Kidney (tissue), 22 donors: ENCODE measurements at places on chromosomes 7 and 10.

DNA sequence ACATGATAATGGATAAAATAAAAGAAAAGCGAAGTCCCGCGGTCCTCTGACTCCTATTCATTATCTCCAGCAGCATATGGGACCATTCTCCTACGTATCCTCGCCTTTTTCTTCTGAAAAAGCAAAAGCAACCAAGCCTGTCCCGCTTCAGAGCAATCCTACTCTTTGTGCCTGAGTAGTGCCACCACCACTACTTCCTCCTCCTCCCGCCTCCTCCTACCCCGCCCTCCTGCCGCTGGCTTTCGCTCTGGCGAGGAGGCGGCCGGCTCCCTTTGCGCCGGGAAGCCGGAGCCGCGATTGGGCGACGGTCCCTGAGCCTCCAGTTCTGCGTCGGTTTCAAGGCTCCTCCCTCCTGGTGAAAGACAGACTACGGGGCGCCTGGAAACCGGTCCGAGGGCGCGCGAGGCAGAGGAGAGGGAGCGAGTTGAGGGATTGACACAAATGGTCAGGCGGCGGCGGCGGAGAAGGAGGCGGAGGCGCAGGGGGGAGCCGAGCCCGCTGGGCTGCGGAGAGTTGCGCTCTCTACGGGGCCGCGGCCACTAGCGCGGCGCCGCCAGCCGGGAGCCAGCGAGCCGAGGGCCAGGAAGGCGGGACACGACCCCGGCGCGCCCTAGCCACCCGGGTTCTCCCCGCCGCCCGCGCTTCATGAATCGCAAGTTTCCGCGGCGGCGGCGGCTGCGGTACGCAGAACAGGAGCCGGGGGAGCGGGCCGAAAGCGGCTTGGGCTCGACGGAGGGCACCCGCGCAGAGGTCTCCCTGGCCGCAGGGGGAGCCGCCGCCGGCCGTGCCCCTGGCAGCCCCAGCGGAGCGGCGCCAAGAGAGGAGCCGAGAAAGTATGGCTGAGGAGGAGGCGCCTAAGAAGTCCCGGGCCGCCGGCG lies at the start of gene FZD1:
FZD1 (plus strand) TSS at position 388 of the 878 bp plus-strand sequence; CDS start at position 836, 448 bp downstream.
- peak within 1 kb of the TSS; percentile 89 for H3K27ac ChIP-seq
- DNase-seq: peak; percentile 99
- peaks cover 3% of the 10 kb centered on the region for H3K4me1 ChIP-seq
- peak within 1 kb of the TSS; percentile 83 for H3K4me3 ChIP-seq

DNA sequence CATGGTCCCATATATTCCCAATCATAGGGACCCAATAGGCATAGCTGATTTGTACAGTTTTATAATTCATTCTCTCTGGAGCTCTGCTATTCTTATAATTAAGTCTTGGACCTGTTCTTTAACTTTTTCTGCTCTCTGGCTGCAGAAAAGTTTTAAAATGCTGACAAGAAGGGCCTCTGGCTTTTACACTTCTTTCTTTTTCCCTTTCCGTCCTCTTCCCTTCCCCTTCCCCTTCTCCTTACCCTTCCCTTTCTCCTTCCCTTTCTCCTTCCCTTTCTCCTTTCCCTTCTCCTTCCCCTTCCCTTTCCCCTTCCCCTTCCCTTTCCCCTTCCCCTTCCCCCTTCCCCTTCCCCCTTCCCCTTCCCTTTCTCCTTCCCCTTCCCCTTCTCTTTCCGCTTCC lies 101.3 kb upstream of the TPK1 start:
- H3K27ac ChIP-seq: no peak overlapping the region
- H3K36me3 ChIP-seq: no peaks in the 10 kb centered on the region
- no peak overlapping the region for H3K4me3 ChIP-seq
- no peaks in the 10 kb centered on the region for H3K4me1 ChIP-seq
- DNase-seq: no peak

DNA sequence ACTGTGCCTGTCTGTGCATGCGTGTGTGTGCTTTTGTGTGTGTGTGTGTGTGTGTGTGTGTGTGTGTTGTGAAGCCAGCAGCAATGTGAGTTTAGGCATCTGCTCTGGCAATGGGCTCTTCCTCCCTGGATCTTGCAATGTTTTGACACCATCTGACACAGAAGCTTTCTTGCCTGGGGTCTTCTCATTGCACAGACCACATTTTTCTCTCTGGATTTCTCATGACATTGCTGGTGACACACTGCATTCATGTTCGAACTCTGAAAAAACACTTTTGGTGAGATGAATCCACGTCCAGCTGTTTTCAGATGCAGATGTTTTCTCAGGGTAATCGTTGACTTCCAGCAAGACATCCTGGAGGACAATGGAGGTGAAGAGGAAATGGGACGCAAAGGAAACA lies 63.0 kb upstream of the FZD8 start:
- no peaks in the 10 kb centered on the region for H3K4me1 ChIP-seq
- H3K27me3 ChIP-seq: no peaks in the 10 kb centered on the region
- H3K4me3 ChIP-seq: no peak overlapping the region
- H3K27ac ChIP-seq: no peak overlapping the region
- no peak for DNase-seq

DNA sequence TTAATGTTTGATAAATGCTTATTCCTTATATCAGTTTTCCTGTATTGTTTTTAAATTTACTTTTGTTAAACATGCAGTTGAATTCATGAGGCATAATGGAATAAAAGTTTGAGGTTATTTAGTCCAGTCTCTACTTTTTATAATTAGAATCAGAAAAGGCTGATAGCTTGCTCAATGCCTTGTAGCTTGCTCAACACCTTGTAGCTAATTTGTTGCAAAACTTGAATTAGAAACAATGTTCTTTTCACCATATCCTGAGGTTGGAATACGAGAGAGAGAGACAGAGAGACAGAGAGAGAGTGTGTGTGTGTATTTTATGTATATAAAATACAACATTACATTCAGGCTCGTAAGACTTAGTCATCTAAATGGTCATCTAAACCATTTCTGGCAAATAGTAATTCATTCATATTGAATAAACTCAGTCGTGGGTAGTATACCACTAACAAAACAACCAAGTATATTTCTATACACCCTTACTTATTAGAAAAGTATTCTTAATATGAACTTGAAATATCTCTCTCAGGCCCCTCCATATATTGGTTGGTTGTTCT lies 243.5 kb downstream of the ADK start:
- no peaks in the 10 kb centered on the region for H3K4me1 ChIP-seq
- H3K4me3 ChIP-seq: no peak overlapping the region
- no peak overlapping the region for H3K27ac ChIP-seq
- no peaks in the 10 kb centered on the region for H3K36me3 ChIP-seq
- H3K27me3 ChIP-seq: no peaks in the 10 kb centered on the region

DNA sequence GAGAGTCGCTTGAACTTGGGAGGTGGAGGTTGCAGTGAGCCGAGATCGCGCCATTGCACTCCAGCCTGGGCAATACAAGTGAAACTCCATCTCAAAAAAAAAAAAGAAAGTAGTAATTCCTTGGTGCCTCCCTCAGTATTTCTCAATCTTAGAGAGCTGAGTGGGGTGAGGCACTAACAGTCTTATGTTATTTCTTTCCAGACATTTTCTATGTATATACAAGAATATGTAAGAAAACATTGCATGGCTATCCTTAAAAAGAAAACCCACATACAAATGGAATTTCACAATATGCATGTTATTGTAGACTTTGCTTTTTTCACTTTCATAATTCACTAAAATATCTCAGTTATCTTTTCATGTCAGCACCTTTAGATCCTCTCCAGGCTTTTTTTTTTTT lies 13.6 kb upstream of the SLF2 start:
- no peak for DNase-seq
- no peaks in the 10 kb centered on the region for H3K36me3 ChIP-seq
- H3K4me1 ChIP-seq: no peaks in the 10 kb centered on the region
- no peak overlapping the region for H3K27ac ChIP-seq
- no peak overlapping the region for H3K4me3 ChIP-seq

GRCh38 chr7:139355320-139355719 lies 4.4 kb upstream of the LUC7L2 start:
- H3K36me3 ChIP-seq: no peaks in the 10 kb centered on the region
- H3K4me1 ChIP-seq: peaks cover 4% of the 10 kb centered on the region
- no peaks in the 10 kb centered on the region for H3K27me3 ChIP-seq
- H3K27ac ChIP-seq: no peak overlapping the region
- H3K4me3 ChIP-seq: no peak overlapping the region
- no peak for DNase-seq

- no peaks in the 10 kb centered on the region for H3K27me3 ChIP-seq
- H3K27ac ChIP-seq: peak overlapping the region; percentile 95
- no peaks in the 10 kb centered on the region for H3K4me1 ChIP-seq
- no peak overlapping the region for H3K4me3 ChIP-seq
Observed at GRCh38 chr7:44639671-44640321, 33.4 kb downstream of the OGDH start.

GRCh38 chr10:29736366-29737073 lies 101.7 kb upstream of the SVIL start:
- H3K4me3 ChIP-seq: peak overlapping the region; percentile 82
- no peaks in the 10 kb centered on the region for H3K27me3 ChIP-seq
- peak overlapping the region; percentile 94 for H3K27ac ChIP-seq
- no peaks in the 10 kb centered on the region for H3K4me1 ChIP-seq

DNA sequence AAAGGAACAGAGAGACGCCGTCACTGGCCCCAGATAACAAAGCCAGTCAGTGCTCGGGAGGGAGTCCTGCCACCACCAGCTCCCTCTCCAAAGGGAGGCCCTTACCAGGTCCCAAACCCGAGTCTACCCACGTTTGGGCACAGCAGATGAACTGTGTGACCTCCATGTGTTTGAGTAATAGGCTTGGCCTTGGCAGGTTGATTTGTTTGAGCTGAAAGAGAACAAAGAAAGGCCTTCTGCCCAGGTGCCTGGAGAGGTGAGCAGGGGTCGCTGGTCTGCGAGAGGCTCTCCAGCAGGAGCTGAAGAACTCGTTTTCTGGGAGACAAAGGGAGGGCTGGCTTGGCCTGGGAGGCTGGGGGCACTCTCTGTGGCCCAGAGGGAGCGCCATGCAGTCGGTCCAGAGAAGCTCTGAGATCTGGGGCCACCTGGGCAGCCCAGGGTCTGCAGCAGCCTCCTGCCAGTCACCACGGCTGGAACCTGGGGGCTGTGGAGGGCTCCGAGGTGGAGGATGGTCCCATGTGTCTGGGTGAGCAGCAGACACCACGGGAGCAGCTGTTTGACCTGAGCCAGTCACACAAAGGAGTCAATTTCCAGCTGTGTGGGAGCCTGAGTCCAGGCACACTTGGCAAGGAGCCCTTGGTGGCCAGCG lies 99.7 kb downstream of the PAXIP1 start:
- H3K4me3 ChIP-seq: no peak overlapping the region
- no peak for DNase-seq
- H3K4me1 ChIP-seq: no peaks in the 10 kb centered on the region
- no peaks in the 10 kb centered on the region for H3K27me3 ChIP-seq
- no peak overlapping the region for H3K27ac ChIP-seq

DNA sequence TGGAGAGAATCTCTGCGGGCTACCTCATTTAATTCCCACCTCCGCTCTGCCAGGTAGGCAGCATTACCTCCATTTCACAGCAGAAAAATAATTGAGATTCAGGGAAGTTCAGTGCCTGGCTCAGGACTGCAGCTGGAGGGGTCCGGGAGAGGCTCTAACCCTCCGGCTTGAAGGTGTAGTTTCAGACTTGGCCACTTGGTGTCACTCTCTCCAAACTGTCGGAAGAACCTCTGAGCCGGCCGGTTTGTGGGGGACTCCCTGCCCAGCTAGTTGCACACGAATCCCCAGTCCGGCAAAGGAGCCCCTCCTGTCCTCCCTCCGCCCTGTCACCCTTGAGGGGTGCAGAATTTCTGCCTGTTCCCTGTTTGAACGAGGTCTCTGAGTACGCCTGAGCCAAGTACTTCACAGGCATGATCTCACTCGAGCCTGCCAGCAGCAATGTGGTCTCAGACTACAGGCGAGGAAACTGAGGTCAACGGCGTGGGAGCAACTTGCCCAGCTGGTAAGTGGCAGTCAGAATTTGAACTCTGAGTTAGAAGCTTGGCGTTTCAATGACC lies 144.7 kb upstream of the ZNF716 start:
- DNase-seq: no peak
- no peaks in the 10 kb centered on the region for H3K4me1 ChIP-seq
- no peaks in the 10 kb centered on the region for H3K27me3 ChIP-seq
- no peaks in the 10 kb centered on the region for H3K36me3 ChIP-seq

GRCh38 chr7:157250605-157251228 lies 86.1 kb upstream of the DNAJB6 start:
- peak; percentile 31 for DNase-seq
- H3K4me1 ChIP-seq: no peaks in the 10 kb centered on the region
- H3K36me3 ChIP-seq: peaks cover 7% of the 10 kb centered on the region
- H3K4me3 ChIP-seq: no peak overlapping the region
- H3K27ac ChIP-seq: no peak overlapping the region

DNA sequence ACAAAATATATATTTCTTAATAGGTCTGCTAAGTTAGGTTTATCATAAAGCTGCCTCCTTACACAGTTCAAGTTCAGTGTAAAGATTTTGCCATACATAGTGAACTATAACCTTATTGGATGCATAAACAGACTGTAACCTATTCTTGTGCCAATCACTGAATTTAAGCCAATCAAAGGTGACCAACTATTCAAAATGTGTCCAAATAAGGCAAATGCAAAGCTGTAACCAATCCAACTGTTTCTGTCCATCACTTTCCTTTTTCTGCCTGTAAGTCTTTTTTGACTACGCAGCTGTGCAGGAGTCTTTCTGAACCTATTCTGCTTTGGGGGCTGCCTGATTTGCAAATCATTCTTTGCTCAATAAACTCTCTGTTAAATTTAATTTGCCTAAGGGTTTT lies 11.6 kb upstream of the DNMBP start:
- H3K4me3 ChIP-seq: no peak overlapping the region
- no peaks in the 10 kb centered on the region for H3K27me3 ChIP-seq
- peaks cover 2% of the 10 kb centered on the region for H3K4me1 ChIP-seq
- no peak overlapping the region for H3K27ac ChIP-seq

GRCh38 chr10:84891631-84892030 lies 563.2 kb downstream of the CCSER2 start:
- H3K4me3 ChIP-seq: no peak overlapping the region
- H3K4me1 ChIP-seq: no peaks in the 10 kb centered on the region
- H3K27ac ChIP-seq: no peak overlapping the region
- no peaks in the 10 kb centered on the region for H3K27me3 ChIP-seq
- no peak for DNase-seq
- H3K36me3 ChIP-seq: no peaks in the 10 kb centered on the region

DNA sequence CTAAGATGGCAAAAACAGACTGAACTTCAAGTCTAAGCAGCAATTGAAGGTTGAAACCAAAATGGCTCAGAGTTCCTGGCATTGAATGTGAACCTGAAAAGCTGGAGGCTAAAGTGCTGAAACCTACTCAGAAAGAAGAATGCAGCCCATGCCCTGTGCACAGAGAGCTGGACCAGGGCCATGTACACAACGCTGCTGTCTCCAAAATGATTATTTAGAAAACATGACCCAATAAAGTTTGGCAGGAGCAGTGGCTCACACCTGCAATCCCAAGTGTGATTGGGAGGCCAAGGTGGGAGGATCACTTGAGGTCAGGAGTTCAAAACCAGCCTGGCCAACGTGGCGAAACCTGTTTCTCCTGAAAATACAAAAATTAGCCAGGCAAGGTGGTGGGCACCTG lies 158.9 kb downstream of the AKR1D1 start:
- H3K27me3 ChIP-seq: no peaks in the 10 kb centered on the region
- H3K36me3 ChIP-seq: no peaks in the 10 kb centered on the region
- H3K4me1 ChIP-seq: no peaks in the 10 kb centered on the region
